Liver (tissue), 10 donors: ENCODE measurements at places on chromosomes 16 and 17.

DNA sequence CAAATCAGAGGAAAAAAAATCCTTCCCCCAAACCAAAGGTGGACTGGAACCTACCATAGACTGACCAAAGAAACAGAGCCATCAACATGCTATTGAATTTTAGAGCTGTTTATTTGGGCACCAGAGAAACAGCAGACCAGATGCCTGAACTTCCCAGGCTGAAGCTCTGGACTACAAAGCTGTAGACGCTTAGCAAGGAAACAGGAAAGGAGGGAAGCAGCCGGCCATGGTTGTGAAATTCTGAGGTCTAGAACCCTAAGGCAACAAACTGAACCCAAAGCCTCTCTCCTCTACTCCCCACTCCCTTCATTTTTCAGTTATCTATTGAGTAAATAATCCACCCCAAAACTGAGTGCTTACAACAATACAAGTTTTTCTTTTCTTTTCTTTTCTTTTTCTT is 45.4 kb upstream of the MEIOC start:
- no peak for DNase-seq

GRCh38 chr16:56372013-56372634 is 53.2 kb downstream of the AMFR start:
- DNase-seq = no peak

DNA sequence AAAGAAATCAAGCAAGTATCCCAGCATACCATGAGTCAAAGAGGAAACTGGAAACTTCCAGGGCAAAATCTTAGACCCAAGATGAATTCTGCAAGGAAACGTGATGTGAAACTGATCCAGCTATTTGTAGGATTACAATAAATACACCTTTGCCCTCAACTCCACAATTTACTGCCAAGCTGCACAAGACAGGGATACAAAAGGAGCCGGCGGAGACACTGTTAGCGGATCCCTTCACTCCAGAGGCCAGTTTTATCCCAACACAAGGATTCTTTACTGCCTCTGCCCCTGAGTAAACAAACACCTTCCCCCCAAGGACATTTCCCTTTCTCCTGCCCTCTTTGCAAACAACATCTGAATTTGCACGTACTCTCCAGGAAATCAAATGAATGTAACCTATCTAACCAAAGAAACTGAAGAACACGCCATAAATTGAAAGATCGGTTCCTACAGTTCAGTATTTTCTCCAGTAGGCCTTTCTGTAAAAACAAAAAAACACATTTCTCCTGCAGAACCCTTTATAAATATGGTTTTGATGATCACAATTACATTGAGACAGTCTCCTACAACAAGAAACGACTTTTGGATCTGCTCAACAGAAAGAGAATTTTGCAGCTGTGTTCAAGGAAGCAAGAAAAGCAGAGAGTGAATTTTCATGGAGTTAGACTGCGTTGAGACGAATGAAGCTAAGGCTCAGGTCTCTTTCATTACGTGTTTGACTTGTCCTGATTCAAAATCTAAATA is 1.4 kb upstream of the CBX2 start:
- no peak for DNase-seq

DNA sequence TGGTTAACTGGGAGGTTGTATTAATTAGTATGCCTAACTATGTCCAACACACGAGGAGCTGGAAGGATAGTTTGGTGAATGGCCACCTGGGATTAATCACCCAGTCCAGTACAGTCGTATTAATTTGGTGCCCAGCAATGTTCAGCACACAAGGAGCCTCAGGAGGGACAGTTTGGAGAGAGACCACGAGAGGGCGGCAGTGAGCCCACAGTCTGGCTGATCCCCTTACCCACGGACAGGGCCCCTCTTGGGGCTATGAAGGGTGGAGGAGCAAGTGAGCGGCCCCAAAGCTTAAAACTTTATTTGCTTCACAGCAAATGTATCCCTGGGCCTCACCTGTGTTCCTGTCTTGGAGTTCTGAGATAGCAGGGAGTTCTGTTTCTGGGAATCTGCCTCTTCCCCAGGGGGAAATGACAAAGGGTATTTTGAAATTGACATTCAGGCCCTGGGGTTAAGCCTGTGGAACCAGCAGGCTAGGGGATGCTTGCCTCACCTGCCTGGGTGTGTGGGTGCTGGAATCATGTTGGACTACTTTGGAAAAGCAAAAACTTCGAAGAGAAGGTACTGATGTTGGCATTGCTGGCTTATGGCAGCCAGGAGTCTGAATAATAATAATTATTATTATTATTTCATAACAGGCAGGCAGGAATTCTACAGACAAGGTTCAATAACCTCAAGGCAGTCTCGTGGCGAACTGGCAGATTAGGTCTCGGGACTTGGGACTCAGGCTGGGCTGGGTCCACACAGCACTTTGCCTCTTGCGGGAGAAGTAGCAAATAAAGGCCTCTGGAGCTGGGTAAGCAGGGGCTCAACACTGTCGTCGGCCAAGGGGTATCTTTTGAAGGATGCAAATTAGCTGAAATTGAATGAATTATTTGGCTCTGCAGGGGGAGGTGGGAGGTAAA is 227.6 kb upstream of the ASIC2 start:
- peak; percentile 62 for DNase-seq
